ENCODE measurements at places on chromosomes 6 and 20.

- DNase-seq, result no peak
Observed at GRCh38 chr6:52596371-52597028, 19.6 kb upstream of the TRAM2 start.

- no peak for DNase-seq
Observed at GRCh38 chr6:75808507-75808906, 59.5 kb downstream of the MYO6 start.

- no peak for DNase-seq
Observed at GRCh38 chr6:52904562-52905279, 4.8 kb downstream of the GSTA3 start.

DNA sequence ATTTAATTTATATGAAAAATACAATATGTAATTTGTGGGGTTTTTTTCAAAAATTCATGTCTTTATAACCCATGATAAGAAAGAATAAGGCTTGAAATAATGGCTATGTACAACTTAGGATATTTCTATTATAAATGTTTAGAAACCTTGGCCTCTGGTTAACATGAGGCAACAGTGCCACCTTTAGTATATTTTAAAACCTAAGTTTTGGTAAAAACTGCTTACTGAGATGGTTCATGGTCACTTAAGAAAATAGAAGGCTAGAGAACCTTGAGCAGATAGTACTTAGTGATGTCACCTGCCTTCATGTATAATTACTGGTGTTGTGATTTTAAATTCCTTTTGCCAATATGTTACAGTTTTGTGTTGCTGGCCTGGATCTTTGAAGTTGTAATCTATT is 176.4 kb downstream of the ADGB start:
- no peak for DNase-seq

DNA sequence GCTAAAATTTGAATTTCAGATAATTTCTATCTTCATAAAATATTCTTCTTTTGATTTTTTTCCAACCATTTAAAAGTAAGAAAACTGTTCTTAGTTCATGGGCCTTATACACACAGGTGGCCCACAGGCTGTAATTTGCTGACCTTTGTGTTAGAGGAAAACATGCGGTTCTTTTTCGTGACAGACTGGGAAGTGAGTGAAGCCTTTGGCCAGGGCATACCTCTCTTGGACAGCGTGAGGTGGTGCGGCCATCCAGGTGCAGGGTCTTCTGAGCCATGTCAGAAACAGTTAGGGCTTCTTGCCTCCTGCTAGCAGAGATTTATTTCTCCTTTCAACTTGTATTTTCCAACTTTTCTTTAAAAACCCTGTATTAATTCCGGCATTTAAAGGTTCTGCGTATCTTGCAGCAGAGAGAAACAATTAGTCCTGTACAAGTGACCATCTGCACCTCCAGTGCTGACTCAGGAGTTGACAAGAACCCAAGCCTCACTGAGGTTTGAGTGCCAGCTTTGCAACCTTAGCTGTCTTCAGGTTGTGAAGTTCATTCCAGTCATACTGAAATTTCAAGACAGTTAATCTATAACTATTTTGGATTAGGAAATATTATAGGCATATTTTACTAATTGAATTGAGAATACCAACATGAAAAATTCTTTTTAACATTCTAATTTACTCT is 177.8 kb downstream of the LY86 start:
- DNase-seq, result no peak

DNA sequence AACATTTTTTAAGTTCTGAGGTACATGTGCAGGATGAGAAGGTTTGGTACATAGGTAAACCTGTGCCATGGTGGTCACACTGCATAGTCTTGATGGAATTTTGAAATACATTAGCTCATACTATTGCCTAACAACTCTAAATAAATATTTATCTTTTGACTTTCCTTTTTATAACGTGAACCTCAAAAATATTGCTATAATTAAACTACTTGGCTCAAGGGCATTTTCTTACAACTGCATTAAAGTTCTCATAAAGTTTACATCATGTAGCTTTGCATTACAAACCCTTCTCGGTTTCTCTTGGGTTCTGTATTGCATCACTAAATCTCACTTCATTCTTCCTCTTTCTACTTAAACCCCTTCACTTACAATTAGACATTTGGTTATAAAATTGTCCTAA is 636.0 kb upstream of the PTCHD4 start:
- no peak for DNase-seq

GRCh38 chr20:19072988-19073387 is 139.5 kb upstream of the SLC24A3 start:
- no peak for DNase-seq

GRCh38 chr6:17552861-17553260 is 47.2 kb upstream of the FAM8A1 start:
- no peak for DNase-seq

GRCh38 chr20:57708694-57709673 is 831 bp downstream of the PMEPA1 start:
- DNase-seq, result no peak

GRCh38 chr6:1787894-1788293 is 178.2 kb downstream of the FOXC1 start:
- DNase-seq, result no peak

- DNase-seq, result no peak
Observed at GRCh38 chr6:27672113-27672799, 199.4 kb upstream of the ZNF184 start.

DNA sequence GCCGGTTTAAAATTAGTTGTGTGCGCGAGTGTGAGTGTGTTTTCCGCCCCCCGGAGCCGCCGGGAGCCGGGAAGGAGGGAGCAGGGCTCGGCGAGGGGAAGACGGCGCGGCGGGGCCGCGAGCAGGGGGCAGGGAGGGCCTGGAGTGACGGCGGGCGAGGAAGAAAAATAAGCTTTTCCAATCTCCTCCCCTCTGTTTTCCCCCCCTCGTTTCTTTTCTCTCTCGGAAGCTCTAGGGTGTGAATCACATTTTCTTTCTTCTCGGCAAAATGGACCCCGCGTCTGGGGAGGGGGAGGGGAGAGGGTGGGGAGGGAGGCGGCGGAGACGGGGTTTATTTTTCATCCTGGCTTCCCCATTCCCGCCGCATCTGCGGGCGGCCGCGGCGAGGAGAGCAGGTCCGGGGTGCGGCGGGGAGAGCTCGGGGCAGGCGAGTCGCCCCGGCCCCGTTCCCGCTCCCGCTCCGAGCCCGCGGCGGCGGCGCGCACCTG is 881 bp downstream of the BICRAL start:
- peak; percentile 68 for DNase-seq

GRCh38 chr20:21101932-21102575 is 4.1 kb downstream of the LINC00237 start:
- no peak for DNase-seq

DNA sequence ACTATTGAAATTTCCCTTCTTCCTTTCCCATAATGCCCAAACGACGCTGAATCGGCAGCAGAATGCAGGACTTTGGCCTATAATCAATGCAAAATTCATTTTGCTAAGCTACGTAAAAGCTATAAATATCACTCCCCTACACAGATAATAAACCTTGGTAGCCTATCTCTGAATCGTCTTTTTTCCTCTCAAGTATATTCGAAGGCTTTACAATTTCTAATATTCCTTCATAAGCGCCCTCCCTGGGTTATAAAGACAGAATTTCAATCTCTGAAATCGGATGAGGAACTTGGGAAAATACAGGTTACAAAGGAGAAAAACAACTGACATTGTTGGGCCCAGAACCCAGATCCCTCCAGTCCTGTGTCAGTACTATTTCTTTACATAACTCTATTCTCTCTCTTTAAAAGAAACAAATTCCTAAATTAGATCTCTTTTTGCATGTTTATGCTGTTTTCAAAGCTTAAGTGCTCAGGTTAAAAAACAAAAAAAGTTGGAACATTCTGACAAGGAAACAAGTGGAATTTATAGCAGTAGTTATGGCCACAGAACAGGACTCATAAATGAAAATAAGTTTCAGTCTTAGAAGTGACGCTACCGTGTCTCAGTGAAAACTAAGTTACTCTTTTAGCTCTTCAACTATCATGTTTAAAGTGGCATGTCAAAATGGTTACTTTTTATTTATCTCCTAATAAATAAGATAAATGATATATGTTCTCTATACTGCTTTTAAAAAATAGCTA is 84.5 kb downstream of the SESN1 start:
- no peak for DNase-seq

DNA sequence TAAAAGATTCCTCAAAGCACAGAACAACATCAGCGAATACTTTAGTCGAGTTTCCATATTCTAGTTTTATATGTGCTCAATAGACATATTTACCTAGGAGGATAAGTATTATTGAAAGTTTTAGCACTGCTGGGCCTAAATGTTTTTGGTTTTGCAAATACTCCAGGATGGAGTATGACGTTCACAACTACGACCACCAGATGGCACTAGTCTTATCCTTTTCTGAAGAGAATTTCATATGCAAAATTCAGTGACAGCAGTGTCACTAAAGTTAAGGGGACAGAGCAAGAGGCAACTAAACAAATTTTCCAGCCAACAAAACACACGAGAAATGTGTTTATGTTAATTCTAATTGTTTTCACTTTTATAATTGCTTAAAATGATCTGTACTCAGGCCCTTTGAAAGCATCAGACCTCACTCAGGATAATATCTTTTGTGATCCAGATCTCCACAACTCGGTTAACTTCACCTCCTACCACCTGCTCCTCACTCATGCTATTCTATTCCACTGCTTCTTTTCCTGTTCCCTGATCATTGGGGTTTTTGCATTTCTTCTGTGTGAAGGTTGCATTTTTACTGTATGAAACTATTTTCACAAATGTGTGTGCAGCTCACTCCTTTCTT is 220.8 kb downstream of the TRDN start:
- DNase-seq, result peak; percentile 14

DNA sequence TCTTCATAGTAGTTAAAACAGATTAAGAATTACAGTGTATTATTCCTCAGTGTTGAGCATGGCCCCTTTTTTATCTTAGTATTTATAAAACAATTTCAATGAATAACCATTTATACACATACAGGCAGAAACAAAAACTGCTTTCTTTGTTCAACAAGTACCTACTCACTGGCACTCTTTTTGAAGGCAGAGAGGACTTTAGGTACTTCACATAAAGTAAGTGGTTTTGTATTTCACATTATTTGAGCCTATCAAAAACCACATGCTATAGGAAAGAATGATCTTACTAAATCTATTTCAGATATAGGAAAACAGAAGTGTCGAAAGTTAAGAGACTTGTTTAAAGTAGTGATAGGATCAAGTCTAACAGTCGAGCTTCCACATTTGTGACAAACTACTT is 73.8 kb downstream of the PRKN start:
- DNase-seq, result no peak

GRCh38 chr20:31666258-31667042 is 28.7 kb downstream of the COX4I2 start:
- DNase-seq, result no peak

DNA sequence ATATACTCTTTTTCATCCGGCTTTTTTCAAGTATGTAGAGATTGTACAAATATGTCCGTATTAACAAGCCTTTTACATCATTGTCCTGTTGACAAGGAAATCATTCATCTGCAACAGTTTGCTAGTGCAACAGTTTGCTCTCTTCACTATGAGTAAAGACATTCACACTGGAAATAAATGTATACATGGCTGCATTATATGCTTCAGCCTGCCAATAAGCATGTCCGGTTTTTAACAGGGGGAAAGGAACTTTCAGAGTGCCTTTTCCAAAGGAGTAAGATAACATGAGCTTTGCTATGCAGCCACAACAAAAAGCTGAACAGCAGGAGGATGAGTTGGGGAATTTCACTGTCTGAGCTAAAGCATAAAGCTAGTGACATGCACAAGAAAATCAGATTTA is 99.4 kb upstream of the ADTRP start:
- DNase-seq, result no peak

- DNase-seq, result no peak
Observed at GRCh38 chr6:140779341-140779740, 1353.4 kb upstream of the GJE1 start.

GRCh38 chr6:151499551-151499950 is 5.7 kb downstream of the CCDC170 start:
- DNase-seq, result no peak

- DNase-seq, result no peak
Observed at GRCh38 chr6:109260701-109261100, 121.6 kb downstream of the CD164 start.

DNA sequence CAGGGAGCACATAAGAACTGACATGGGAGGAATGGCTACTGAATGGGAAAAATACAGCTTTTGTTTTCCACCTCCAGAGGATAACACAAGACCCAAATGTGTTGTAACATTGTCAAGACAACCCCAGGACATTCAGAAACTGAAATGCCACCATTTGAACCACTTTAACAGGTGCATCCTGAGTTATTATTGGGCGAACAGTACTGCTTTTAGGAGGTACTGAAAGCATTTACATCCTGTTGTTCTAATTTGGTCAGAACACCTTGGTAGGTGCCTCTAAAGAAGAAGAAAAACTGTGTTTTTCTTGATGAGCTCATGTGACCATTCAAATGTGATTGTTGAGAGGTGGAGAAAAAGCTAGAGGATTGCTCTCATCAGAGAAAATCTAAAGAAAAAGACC is 6.4 kb upstream of the TXNDC5 start:
- no peak for DNase-seq

GRCh38 chr6:167690931-167691330 is 135.8 kb upstream of the AFDN start:
- no peak for DNase-seq

DNA sequence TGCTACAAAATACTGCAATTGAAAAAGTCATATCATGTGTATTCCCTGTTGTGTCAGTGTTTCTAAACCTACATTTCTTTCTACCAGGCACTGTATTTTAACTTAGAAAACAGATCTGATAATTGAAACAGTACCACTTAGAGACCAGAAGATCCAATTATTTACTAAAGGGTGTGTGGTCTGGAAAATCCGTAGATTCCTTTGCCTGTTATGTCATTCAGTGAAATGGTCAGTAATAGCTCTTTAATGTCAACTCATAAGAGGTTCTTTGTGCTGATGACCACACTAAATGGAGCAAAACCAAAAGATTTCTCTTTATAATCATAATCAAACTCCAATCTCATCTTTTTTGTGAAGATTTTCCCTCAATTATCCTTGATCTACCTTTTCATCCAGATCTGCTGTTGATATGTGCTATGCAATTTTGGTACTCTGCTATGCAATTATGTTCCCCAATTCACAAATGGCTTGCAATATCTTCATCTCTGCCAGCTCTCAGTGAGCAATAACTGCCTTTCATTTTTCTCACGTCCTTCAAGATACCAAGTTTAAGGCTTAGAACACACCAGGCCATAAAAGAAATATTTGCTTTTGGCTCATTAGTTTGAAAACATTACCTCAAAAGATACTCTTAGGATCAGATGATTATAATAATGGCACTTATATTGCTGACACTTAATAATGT is 165.5 kb downstream of the MOXD1 start:
- DNase-seq, result no peak

- no peak for DNase-seq
Observed at GRCh38 chr6:44590471-44590870, 203.0 kb downstream of the CDC5L start.

GRCh38 chr20:11861479-11861878 is 56.2 kb upstream of the BTBD3 start:
- no peak for DNase-seq

- DNase-seq, result no peak
Observed at GRCh38 chr20:62557999-62558408, 82.2 kb upstream of the GATA5 start.

Measured in CMK (cell line).